CD4-positive, CD25-positive, alpha-beta regulatory T cell (primary cell): ENCODE measurements at places on chromosomes 12 and 14.

GRCh38 chr12:54127538-54128259 is 61.1 kb downstream of the SMUG1 start:
- no peak for DNase-seq

GRCh38 chr12:119117936-119118335 is 60.8 kb upstream of the HSPB8 start:
- no peak for DNase-seq

DNA sequence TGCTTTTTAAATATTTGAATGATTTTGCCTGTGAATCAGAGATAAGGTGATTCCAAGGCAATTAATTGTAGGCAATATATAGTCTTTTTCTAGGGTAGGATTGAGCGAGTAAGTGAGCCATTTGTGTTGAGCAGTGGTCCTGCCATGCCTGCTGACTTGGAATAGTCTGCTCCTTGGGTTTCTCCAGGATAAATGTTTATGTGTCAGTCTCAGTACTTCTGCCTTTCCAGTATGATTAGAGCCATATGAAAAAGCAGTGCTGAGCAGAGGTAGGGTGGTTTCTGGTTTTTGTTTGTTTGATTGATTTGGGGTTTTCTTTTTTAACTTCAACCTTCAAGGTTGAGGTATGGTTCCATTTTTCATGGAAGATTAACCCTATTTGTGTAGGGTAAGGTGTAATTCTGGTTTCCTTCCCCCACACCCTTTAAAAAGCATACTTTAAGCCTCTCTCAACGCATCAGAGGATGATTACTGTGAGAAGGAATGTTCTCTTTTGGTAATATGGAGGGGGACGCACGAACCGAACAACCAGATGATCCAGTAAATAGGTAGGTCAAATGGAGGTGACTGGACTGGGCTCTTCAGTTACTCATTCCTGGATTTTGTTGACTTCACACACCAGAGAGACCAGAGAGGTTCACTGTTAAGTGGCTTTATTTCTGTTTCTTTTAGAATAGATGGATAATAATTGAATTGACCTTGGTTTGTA is 22.7 kb downstream of the FRMD6 start:
- no peak for DNase-seq

GRCh38 chr12:115166698-115167315 is 482.8 kb upstream of the TBX3 start:
- DNase-seq: no peak

DNA sequence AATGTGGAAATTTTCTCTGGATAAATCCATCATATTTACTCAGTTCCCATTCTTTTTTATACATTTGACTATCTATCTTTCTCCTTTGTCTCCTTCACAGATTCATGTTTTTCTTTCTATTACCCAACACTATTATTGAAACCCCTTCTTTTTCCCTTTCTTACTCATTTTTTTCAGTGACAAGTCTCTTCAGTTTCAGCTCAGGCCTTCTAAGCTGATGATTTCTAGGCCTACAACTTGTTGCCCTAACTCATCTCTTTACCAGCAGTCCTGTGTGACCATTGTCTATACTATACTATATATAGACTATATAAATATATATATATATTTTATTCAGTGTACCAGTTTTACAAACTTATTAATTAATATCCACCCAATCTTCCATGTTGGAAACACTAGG is 31.8 kb downstream of the SLC16A7 start:
- no peak for DNase-seq

DNA sequence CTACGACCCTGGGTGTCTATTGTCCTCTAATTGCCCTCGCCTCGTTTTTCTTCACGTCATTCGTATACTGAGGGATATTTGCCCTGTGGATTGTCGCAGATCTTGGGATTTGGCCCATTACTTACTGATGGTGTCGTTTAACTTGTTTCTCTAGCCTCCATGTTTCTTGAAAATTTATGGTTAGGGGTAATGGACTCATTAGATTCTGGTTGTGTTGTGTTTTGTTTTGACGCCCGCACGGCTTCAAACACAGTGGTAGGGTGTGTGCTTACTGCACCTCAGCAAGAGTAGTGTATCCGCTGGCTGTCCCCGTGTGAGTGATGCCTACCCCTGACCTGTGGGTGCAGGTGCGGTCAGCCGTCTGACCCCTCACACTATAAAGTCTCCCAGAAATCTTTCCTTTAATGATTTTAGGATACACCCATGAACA is 874 bp upstream of the RNU6-8 start:
- no peak for DNase-seq

DNA sequence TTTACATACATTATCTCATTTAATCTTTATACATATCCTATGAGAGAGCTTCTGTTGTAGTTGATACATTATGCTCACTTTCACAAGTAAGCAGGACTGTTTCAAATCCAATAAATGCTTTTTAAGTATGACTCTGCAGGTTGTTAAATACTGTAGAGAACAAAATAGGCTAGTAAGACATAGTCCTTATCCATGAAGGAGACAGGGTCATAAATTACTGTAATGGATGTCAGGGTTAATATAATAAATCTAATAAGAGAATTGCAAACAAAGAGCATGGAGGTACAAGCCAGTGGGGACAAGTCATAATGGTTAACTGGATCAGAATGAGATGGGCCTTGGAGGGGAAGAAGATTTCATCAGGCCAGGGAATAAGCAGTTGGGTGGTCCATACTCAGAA is 303.8 kb upstream of the RGS6 start:
- no peak for DNase-seq

GRCh38 chr12:91511795-91512420 is 329.3 kb upstream of the DCN start:
- DNase-seq: no peak

DNA sequence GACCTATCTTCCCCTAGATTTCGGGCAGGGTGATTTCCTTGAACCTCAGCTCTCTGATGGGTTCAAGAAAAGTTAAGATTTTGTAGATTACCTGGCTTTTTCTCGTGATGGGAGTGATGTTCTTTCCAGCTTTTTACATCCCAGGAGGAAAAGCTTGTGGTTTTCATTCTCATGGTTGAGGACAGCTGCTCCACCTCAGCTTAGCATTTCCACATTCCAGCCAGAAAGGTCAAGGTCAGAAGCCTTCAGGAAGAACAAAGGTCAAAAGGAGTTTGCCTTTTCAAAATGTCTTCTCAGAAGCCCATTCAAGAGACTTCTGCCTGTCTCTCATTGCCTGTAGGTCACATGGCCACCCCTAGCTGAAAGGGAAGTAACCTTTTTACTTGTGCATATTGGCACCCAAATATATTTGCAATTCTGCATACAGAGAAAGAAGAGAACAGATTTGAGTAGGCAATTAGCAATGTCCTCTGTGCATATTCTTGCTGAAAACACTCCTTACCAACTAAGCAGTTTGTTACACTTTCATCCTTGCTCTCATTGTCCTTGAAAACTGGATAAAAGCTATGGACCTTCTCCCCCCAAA is 6.6 kb upstream of the ADGRD1 start:
- no peak for DNase-seq

GRCh38 chr14:87494010-87494409 is 499.0 kb downstream of the GALC start:
- DNase-seq: no peak

- DNase-seq: no peak
Observed at GRCh38 chr12:104608998-104609397, 152.2 kb downstream of the CHST11 start.

DNA sequence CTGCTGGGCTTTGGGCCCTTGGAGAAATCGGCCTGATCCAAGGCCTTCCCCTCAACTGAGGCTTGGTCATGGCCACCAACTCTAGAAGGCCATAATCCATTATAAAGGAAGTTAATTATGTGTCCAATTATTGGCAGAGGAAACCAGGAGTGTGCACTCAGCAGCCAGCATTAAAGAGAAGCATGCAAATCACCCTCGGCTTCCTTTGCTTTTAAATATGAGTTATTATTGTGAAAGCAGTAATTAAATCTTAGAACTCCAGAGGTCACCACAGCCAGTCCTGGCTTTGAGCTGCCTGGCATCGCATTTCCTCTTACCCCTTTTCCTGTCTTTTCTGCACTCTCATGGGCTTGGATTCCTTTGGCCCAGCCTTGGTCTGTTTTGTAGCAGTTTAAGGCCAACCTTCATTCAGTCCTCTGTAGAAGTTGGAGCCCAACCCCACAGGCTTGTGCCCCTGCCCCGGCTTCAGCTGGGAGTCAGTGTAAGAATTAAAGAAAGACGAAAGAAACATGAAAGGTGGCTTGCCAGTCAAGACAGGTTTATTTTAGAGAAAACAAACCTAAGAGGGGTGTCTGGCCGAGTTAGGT is 14.7 kb upstream of the KRT86 start:
- no peak for DNase-seq

DNA sequence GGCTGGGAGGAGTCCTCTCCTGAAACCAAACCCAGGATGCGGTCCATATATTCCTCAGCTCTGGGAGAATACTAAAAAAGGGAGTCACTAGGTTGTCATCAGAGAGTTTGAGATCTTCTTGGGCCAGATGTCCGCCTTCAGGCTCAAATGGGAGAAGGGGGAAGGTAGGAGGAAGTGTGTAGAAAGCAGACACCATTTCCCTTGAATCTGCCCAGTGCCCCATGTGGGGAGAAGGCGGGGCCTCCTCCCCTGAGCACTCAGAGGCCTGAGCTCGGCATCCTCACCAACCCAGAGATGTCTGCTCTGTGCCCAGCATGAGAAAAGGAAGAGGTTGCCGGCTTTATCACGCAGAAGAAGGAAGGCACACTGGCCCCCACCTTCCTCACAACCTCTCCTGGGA is 37.3 kb downstream of the LTBP2 start:
- no peak for DNase-seq

DNA sequence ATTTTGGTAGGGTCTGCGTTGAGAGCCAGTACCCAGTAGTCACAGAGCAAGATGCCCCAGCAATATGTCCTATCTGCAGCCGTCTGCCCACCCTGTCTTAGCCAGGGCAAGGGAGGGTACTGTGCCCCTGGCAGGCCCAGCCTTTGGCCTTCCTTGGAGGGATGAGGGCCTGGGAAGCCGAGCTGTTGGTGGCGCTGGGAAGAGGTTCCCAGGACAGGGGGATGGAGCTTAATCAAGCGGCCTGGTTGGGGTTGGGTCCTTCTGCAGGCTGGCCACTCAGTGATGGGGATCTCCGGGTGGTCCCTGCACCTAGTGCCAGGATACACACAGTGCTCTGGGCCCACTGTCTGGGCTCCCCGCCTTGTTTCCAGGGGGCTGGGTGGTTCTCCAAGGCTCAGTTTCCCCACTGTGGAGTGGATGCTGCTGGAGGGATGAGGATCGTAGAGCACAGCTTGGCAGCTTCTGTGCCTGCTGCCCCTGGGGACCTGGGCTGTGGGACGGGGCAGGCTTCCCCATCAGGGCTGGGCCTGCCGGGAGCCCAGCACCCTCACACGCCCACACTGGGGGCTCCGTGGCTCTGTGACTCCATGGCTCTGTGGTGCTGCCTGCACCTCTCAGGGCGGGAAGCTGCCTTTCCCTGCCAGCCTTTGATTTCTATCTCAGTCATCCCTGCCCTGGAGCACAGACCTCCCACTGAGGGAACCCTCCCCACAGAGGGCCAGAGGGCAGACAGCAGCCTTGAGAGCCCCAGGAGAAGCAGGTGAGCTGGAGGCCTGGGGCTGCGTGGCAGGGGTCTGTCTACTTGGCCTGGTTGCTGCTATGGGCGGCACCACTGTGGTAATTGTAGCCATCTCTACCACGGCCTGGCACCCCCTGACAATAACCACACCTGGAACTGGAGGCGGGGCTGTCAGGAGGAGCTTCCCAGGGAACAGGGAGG is 357.0 kb downstream of the TMEM121 start:
- DNase-seq: no peak

GRCh38 chr14:65214741-65215140 is 112.4 kb upstream of the MAX start:
- no peak for DNase-seq

DNA sequence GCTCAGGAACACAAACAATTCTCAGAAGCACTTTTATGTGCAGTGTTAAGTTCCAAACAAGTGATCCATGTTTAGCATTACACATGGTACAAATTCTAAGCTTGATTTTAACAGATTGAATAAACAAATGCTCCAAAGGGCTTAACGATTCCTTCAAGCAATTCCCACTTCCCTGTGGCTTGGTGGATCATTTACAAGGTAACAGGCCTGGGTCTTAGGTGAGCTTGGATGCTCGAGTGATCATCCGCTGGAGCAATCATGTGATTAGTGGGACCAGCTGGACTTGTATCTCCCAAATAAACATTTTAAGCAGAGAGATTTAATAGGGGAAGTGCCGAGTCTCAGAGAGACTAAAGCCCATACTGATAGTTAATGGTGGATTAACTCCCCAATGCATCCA is 70.7 kb downstream of the CALM1 start:
- no peak for DNase-seq

- DNase-seq: no peak
Observed at GRCh38 chr12:103498990-103499389, 3.2 kb upstream of the C12orf42 start.

- DNase-seq: no peak
Observed at GRCh38 chr12:121282072-121282742, 14.3 kb downstream of the CAMKK2 start.

DNA sequence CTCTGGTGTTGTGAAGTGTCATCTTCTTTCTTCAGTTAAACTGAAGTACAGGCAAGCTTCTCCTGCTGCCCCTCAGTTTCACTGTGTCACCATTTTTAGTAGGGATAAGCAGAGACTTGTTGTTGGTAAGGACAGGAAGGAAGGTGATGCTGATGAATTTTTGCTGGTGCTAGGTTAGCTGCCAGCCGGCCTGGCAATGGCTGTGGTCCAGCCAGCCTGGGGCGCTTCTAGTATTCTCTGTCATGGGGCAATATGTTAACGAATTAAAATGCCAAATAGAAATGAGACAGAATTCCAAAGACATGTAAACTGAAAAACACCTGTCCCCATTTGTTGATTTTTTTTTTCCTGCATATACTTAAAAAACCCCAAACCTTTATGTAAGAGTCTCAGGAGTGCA is 602.9 kb downstream of the DIO2 start:
- no peak for DNase-seq

GRCh38 chr12:29818916-29819623 is 35.3 kb upstream of the TMTC1 start:
- DNase-seq: no peak

DNA sequence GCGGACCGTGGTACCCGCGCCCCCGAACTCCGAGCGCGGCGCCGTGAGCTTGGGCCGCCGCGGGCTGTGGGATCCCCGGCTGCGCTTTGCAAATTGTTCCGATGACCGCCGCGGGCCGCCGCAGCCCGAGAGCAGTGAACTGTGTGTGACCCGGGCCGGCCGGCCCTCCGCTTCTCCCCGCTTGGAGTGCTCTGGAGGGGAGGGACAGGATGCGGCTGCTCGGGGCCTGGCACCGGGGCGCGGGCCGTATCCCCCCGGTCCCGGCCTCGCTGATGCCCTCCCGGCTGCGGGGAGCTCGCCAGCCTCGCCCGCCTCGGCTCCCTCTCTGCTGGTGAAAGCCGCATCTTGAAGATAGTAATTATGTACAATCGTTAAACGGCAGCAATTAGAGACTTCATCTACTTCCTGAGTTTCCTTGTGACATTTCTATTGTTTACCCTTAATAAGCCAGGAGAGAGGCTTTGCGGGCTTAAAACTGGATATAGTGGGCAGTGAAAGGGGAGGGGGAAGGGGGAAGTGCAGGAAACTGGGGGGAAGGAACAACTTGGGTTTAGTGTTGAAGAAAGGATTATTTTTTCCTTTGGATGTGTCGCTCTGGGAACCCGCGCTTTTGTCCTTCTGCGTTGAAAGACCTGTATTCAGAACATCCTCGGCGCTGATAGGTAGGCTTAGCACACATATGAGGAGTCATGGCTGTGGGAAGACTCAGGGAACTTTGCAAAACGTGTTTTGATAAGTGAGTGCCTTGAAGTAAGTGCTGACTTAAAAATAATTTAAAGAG is 1.2 kb downstream of the PELI2 start:
- DNase-seq: no peak

- no peak for DNase-seq
Observed at GRCh38 chr12:114911196-114911595, 227.2 kb upstream of the TBX3 start.

- no peak for DNase-seq
Observed at GRCh38 chr12:21675096-21675495, 17.5 kb upstream of the LDHB start.
